ENCODE measurements at places on chromosomes 2 and 18.

DNA sequence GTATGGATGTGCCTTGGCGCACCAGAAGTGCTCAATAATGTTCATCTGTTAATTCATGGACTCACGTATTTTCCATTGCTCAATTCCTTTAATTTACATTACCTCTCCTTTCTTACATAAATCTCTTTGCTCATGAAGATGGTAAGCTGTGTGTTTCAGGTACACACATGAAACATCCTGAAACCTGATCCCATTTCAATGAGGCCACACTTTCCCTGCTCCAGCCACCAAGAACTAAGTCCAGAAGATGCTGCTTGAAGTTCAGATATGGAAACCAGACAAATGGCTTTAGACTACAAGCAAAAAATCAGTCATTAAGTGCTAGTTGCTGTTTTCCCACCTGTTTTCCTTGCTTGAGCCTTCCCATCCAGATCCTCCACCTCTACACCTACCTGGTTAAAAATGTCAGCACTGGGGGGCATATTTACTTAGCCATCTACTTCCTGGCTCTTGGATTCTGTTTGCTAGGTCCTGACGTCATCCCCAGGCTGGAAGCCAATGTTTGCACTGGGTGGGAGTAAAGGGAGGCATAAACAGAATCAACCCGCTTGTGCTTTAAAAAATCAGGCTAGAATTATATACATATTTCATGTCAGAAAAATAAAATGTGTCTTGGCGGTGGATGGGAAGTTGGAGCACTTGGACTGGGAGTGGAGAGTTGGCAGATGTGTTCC lies 309.7 kb downstream of the OSR1 start:
- peak; percentile 84 for DNase-seq

- DNase-seq: no peak
These were observed 46.1 kb upstream of the STPG4 start for GRCh38 chr2:47201224-47201623.

DNA sequence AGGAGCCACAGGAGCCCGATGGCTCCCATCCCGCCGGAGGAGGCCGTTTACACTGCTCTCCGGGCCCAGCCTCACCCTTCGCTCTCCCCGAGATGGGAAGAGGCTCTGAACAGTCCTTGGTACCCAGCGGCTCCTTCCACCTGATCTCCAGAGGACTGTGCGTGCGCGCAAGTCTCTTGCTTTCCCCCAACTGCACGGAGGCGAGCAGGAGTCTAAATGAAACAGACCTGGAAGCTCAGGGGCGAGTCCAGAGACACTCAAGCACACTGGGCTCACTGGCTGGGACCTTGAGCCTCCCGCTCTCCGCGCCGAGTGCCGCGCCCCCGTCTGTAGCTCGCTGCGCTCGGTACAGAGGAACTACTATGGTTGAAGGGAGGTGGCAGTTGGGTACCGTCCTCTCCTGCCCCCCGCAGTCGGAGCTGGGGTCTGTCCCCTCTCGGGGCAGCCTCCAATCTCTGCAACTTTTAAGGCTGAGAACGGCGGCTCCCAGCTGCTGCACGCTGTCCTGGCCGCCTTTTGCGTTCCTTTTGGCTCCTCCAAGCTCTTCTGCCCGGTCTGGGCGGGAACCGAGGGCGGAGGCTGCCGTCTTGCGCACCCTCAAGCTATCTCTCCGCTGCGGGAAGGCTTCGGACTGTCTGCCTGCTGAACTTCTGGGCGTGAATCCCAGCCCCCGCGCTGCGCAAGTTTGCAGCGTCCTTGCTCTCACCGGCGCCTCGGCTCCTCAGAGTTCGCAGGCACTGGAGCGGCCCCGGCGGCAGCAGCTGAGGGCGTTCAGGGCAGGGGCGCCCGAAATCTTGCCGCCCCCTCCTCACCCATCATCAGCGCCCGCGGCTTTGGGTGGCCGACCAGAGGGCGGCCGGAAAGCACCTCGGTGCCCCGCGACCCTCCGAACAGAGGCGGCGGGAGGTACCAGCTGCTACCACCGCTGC lies 491 bp downstream of the ALK start:
- peak; percentile 73 for DNase-seq

- no peak for DNase-seq
These were observed 104.1 kb downstream of the CHN1 start for GRCh38 chr2:174901075-174901474.

GRCh38 chr2:158823486-158824237 lies 28.5 kb downstream of the DAPL1 start:
- DNase-seq: no peak

GRCh38 chr2:11128243-11128951 lies 26.9 kb upstream of the SLC66A3 start:
- DNase-seq: no peak

- no peak for DNase-seq
These were observed 5.0 kb downstream of the MGAT5 start for GRCh38 chr2:134258684-134259388.

GRCh38 chr18:56168049-56168781 lies 470.2 kb downstream of the TXNL1 start:
- no peak for DNase-seq

- DNase-seq: no peak
These were observed 73.9 kb upstream of the NFATC1 start for GRCh38 chr18:79321625-79322405.

DNA sequence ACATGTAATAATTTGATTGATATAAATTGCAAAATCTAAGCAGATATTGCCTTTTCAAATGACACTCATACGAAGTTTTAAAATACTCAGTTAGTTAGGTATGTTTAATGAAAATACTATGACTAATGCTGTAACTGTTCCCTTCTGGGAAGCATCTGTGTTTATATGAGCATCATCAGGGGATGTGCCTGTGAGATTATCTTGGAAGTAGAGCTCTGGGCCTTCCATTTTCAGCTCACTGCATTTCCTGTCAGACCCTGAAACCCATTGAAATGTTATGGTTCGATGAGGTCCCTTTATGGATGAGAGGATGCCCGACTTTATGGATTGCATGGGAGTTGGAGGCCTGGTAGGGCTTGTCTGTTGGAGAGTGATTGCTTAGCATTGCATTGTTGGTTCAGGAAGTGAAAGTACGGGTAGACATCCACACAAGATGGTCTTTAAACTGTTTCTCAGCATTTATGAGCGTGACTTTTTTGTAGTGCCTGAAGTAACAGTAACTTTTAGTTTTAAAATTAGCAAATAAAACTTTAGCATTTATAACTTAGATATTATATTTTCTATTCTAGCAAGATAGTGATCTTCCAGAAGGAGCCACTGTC lies 28.7 kb downstream of the ELP2 start:
- DNase-seq: no peak

DNA sequence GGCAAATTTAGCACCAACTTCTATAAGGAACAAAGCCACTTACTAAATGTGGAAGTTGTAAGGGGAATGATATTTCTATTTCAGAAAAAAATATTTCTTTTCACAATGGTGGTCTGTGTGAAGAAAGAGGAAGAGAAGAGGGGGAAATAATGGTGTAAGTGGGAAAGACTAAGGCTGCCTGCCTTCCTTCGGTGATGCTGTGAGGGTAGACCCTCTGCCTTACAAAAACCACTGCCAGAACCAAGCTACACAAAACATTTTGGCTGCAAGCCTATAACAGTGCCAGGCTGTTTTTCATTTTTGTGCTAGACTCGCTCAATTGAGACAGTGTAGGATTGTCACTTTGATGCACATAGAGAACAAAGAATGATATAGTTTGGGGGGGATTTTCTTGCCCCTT lies 286.6 kb downstream of the ZEB2 start:
- DNase-seq: no peak

DNA sequence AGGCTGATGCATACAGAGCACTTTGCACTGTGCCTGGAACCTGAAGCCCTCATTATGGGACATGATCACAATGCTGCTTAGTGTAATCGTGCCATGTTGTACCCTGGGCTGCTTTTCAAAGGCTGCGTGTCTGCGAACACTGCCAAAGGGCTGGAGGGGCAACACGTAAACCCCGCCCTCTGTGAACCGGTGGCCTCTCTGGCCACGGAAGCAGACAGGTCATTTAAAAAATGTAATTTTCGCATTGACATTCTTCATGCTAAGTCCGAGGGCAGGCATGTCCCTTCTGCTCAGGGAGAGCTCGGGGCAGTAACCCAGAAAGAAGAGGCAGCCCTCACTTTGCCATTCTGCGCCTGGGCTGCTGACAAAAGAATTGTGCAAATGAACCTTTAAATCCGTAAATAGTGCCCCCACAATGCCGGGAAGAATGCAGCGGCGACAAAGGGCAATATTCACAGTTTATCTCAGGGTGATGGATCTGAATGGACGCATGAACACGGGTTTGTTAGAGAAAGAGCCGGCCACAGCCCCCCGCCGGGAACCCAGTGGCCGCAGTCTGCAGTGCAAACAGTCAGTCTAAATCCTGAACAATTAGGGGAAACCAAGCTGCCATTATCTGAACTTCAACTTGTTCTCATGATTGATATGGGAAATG lies 226.1 kb downstream of the MYCN start:
- DNase-seq: no peak

DNA sequence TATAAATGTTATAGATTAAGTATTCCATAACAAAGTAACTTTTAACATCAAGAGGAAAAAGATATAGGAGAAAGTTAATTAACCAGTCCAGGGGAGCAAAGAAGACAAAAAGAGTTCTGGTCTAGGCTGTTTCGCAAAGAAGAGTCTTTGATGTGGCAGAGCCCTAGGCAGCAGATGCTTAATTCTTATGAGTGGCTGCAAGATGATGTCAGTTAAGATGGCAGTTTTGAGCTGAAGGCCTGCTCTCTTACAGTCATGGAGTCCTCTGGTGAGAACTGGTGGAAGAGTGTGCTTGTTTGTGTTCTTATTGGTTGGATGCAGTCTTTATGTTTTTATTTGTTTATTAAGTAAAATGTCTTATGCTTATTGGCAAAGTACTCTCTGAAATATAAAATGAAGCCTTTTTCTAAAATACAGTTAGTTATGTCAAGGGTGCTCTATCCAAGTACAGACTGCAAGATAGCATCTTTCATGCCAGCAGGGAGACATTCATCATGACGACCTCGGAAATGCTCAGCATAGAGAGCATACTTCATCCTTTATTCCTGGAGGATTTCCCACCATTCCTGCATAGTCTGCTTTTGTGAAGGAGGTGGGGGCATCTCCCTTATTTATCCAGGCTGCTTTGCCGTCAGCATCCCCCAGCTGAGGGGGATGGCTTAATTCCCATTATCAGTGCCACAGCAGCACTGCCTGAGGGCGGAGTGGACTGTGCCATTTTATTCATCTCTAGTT lies 38.9 kb upstream of the SERPINE2 start:
- DNase-seq: no peak

DNA sequence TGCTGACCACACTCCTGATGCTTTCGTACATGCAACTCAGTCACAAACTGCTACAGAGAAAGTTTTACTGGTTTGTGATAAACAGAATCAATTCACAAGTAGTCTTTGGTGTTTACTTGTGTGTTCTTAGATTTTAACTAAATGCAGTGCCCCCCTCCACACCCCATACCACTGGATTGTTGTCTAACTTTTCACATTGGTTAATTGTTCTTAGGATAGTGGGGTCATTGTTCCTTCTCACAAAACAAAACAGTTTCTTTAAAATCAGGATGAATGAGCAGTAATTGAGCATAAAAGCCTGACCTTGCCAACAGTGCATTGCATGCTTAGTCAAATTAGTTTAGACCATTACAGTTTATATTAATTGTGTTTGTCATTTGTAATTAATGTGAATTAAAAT lies 14.1 kb upstream of the PNPT1 start:
- DNase-seq: no peak

DNA sequence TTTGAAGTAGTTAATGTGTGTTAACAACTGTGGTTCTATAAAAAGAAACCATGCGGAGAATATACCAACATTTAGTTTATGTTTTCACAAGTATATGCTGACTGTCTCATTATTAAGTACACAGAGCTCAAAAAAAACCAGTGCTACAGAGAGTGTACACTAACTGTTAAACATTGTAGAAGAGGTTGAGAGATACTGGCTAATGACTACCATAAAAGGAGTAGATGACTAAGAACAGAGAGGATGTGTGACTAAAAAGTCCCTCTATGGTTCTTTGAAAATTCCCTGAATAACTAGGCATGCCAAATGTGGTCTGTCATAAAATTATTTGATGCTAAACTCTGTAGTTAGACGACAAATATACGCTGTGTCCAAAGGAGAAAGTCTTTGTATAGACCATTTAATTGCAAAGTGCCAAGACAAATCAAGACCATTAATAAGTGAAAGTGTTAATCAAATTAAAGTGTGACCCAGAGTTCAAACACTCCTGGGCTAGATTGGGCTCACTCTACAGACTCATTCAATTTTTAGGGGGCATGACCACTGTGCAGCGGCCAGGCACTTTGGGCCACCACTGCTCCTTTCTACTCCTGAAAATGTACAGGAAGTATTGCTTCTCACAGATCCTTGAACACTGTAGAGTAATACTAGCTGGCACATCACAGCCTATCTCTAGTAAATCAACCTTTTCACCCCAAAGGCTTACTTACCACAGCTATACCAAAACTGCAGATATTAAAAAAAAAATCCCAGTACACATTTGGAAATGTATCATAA lies 45.1 kb upstream of the SERTAD2 start:
- DNase-seq: no peak

DNA sequence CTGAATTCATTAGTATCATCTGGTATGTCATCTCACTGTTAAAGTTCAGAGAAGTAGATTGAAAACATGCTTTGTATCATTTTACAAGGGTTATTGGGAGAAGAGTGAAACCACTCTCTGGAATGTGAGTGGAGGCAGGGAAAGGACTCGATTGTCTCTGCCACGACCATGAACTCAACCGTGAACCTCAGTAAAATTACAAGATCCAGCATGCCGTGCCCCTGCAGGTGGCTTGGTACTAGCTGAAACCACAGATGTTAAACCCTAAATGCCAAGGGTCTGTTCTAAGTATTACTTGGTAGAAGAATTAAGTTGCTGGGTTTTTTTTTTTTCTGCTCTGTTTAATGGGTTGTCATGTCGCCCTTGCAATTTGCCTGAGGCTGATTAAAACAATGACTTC lies 197.2 kb downstream of the MYO3B start:
- no peak for DNase-seq

- DNase-seq: no peak
These were observed 122.5 kb downstream of the MAIP1 start for GRCh38 chr2:200077838-200078237.

DNA sequence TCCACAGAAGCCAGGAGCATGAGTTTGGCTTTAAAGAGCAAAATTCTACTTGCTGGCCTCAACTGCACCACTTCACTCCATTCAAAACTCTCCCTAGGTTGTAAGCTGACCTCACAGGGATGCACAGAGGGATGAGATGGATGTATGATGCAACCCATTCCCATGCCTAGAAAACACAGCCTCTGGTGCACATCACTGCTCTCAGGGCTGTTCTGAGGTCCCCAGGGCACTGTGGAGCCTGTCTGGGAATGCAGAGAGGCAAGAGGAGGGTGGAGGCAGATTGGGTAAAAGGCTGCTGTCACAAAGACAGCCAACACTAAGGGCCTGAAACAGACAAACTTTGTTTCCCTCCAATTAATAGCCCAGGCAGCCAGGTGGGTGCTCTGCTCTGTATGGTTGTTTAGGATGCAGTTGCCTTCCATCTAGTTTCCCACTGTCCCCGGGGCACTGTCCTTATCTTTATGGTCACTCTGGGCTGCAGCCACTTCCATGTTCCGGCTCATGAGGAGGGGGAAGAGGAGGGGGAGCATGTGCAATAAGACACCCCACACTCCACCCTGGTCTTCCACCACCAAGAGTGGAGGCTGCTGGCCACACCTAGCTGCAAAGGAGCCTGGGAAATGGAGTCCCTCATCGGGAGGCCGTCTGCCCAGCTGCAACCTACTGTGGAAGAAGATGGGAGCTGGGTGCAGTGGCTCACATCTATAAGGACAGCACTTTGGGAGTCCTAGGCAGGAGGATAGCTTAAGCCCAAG lies 7.0 kb downstream of the GPR45 start:
- no peak for DNase-seq

Measured in aorta (tissue), 5 donors.